Activated CD8-positive, alpha-beta memory T cell treated with anti-CD3 and anti-CD28 coated beads for 1 hour (primary cell): ENCODE measurements at places on chromosomes 7 and 10.

DNA sequence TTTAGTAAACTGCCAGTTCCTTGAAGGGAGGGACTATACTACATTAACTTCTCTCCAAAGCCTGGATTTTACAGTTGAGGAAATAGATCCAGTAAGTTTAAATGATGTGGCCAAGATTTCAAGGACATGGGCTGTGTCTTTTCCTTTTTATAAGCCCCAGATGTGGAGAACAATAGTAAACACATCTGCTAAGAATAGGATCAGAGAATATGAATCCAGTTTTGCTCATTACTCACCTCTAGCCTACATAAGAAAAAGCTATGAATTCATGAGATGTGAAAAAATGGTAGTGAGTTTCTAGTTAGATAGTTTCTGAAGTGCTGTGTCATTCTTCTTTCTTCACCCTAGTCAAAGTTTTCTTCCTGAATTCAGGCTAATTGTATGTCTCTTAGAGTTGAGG lies 38.6 kb downstream of the MAGI2 start:
- no peak for DNase-seq

GRCh38 chr10:28922127-28922526 lies 244.8 kb downstream of the BAMBI start:
- no peak for DNase-seq

DNA sequence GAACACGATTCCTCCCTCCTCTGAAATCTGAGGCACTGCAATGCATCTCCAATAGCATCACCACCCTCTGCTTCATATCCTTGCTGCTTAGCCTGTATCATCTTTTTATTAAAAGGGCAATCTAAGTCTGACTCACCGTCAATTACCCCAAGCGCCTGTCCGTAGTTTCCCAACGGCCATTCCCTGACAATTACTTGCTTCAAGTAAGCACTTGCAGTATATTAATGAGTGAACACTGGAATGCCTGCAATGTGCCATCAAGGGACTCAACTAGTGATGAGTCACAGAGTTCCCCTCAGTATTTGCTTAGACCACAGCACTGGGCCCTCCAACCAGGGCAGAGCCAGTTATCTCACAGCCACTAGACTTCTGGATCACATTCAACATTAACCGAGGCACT lies 19.5 kb upstream of the PPP1R3C start:
- no peak for DNase-seq

DNA sequence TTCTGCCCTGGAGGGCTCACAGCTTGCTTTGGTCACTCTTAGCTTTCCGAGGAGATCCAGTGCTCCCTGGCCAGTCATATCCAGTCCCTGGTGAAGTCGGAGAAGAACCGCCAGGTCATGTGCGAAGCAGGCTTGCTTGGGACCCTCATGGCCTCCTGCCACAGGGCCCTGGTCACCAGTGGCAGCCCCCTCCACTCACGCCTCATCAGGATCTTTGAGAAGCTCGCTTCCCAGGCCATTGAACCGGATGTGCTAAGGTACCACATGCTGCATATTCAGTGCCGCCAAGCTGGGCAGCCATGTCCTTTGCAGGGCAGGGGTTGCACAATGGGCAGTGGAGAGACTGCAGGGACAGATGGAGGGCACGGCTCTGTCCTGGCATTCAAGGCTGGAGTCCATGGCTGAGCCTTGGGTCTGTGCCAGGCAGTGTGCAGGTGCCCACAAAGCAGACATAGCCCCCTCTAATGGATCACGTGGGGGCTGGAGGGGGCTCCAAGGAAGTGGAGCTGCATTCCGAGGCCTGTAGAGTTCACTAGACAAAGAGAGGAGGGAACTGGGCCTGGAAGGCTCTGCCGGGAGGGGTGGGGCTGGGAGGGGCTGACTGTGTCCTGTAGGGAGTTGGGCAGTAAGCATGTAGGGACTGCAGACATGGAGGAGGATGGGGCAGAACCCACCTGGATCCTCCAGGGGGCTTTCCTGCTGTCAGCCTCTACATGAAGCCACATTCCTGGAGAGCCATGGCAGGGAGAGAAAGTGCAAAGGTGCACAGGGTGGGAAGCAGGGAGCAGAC lies 89.9 kb downstream of the WDFY4 start:
- DNase-seq: no peak

GRCh38 chr10:61895898-61896600 lies 5.5 kb upstream of the ARID5B start:
- DNase-seq: no peak
